Ovary (tissue), 10 donors: ENCODE measurements at places on chromosomes 1 and 21. TPM values are rescaled to one million over a fixed set of nuclear protein-coding genes. Genes with fewer than 3 reads are reported as not detected.

The LAMC2 gene
- 0.47 TPM for polyA plus RNA-seq

The ANGPTL3 gene
- polyA plus RNA-seq: not detected

The NR1I3 gene
- polyA plus RNA-seq: not detected

The ASCL5 gene
- polyA plus RNA-seq: 0.06 TPM

The GIPC2 gene
- polyA plus RNA-seq: 2.1 TPM

The TNFAIP8L2 gene
- 4.6 TPM for polyA plus RNA-seq

The DIO1 gene
- not detected for polyA plus RNA-seq

The BEST4 gene
- polyA plus RNA-seq: 0.29 TPM

The PER3 gene
- 18.1 TPM for polyA plus RNA-seq

The TRIM67 gene
- polyA plus RNA-seq: 0.02 TPM

- DNase-seq: peak; percentile 82
These were observed 32.6 kb downstream of the UTP25 start for GRCh38 chr1:209860293-209860881.

DNA sequence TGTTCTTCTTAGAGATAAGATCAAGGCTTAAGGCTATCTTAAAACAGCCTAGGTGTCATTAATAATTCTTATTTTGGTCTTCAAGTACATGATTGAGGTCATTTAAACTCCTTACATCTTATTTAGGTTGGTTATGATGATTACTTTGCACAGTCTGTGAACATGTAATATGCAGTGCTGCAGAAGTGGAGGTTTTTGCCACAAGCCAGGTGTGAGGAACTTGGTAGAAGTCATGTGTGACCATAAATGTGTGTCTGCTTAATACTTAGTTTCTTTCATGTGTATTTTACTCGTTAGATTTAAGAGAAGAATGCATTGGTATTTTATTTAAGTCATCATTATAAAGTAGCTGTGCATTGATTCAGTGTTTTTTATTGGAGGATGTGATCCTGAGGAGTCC lies 10.1 kb downstream of the ATG4C start:
- no peak for DNase-seq

- DNase-seq: no peak
These were observed 816 bp downstream of the EDEM3 start for GRCh38 chr1:184753608-184754475.

DNA sequence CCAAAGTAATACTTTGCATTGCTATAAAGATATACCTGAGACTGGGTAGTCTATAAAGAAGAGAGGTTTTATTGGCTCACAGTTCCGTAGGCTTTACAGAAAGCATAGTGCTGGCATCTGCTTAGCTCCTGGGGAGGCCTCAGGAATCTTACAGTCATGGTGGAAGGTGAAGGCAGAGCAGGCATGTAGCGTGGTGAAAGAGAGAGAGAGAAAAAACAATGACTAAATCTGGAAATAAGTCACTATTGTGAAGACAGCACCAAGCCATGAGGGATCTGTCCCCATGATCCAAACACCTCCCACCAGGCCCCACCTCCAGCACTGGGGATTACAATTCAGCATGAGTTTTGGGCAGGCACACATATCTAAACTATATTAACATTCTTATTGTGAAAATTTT lies 30.4 kb downstream of the SLC30A7 start:
- no peak for DNase-seq

GRCh38 chr1:184889166-184889565 lies 85.1 kb downstream of the NIBAN1 start:
- no peak for DNase-seq

- no peak for DNase-seq
These were observed 22.4 kb downstream of the PLA2G2D start for GRCh38 chr1:20096840-20097447.

DNA sequence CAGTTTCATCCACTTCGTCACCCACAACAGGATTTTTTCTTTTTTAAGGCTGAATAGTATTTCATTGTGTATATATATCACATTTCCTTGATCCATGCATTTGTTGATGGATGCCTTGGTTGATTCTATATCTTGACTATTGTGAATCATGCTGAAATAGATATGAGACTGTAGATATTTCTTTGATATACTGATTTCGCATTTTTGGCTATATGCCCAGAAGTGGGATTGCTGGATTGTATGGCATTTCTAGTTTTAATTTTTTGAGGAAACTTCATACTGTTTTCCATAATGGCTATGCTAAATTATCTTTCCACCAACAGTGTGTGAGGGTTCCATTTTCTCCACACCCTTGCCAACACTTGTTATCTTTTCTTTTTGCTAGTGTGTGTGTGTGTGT lies 5.0 kb downstream of the GUCA2B start:
- DNase-seq: no peak

- no peak for DNase-seq
These were observed 16.0 kb downstream of the YARS1 start for GRCh38 chr1:32801096-32801715.

- no peak for DNase-seq
These were observed 529.4 kb downstream of the KIF26B start for GRCh38 chr1:245684166-245684565.

- no peak for DNase-seq
These were observed 216.4 kb downstream of the VAV3 start for GRCh38 chr1:107748531-107748930.

DNA sequence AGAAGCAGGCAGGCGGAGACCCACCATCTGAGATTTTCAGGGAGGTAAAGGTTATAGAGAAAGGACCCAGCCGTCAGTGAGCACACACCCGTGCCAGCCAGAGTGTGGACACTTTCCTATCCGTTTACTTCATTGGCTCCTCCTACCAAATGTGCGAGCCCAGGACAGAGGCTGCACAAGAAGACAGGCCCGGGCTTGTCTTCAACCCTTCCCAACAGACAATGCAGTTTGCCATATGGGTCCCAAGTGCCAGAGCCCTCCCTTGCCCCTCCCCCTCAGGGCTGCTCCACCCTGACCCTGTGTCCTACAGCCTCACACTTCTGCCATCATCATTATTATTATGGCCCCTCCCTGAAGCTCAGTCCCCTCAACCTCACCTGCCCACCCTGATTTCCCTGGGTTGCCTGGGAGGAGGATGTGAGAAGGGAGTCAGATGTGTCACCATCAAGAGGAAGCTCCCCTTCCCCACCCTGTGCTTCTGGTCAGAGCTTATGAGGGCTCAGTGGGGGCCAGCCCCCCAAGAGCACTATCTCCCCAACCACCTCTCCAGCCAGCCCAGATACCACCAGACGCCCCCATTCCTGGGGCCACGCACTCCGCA lies 9.4 kb downstream of the LAPTM5 start:
- no peak for DNase-seq

- no peak for DNase-seq
These were observed 28.4 kb downstream of the SDC3 start for GRCh38 chr1:30879940-30880677.

GRCh38 chr1:222769181-222769580 lies 32.2 kb downstream of the FAM177B start:
- no peak for DNase-seq

DNA sequence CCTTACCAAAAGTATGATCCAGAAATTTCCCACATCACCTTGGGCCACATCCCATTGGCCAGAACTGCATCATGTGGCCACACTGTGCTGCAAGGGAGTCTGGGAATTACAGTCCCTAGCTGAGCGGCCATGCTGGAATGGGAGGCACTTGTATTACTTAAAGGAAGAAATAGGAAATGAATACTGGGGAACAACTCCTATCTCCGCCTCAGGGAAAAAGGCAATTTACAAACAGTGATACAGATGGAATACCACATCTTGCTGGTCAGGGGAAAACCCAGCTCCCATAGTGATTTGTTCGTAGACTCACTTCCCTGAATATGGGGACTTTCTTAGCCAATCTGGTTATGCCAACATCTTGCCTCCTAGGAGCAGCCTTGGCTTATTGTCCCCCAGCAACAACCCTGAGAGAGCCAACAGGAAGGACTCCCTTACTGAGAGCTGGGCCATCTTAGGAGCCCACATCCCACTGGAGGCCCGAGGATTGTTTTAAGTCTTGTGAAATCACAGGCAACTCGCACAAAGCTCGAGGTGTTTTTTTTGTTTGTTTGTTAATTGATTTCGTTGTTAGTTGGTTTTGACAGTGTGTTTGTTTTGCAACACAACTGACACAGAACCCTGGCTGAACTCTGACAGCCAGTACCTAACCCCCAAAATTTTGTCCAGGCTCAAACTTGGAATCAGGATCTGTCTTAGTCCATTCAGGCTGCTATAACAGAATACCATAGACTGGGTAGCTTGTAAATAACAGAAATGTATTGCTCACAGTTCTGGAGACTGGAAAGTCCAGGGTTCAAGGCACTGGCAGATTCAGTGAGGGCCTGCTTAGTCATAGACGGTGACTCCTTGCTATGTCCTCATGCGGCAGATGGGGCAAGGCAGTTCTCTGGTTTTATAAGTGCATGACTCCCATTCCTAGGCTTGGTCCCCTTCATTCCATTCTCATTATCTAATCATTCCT lies 14.9 kb downstream of the CDA start:
- DNase-seq: no peak

GRCh38 chr21:44836666-44837471 lies 19.0 kb upstream of the SUMO3 start:
- no peak for DNase-seq

DNA sequence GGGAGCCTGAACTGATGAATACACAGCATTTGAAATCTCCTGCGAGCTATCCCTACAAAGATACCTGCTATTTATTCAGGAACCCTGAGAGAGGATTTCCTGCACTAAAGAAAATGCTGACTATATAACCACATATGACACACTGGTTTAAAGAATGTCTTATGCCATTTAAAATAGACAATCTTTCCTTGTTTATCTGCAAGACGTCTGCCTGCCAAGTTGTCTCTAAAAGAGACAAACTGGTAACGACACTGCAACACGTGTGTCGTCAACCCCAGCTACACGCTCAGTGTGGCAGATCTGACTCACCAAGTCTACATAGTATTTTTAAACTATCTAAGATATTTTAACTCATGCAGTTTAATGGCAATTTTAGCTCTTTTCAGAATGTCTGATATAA lies 42.7 kb downstream of the APP start:
- no peak for DNase-seq

DNA sequence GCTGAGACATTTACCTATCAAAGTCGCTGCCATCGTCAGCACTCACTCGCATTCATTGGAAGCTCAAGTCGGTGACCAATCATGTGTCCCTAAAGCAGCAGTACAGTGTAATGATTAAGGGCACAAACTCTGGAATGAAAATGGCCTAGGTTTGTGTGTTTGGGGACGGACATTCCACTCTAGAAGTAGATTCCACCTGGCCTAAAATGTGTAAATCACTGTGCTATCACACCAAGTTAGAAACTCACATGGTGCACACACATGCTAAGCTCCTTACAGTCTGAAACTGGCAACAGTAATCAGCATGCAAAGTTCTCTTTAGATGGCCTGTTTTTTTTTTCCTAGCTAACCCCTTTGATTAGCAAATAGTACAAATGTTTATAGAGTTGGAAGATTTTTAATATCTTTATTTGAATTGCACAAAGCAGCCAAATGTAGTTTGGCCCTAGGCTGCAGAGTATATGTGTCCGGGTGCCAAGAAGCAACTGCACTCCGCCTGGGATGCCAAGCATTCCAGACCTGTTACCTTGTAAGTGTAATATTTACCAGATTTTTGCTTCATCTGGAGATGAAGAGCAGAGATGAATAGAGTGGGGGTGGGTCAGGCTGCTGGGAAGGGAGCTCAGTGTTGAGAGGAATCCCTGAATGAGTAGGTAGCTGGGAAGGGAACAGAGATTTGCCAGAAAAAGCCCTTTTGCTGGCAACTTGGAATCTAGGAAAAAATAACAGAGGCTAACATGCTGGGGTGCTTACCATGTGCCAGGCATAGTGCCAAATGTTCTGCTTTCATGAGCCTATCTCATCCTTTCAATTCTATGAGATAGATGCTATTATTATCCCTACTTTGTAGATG lies 35.2 kb downstream of the TGFB2 start:
- no peak for DNase-seq

DNA sequence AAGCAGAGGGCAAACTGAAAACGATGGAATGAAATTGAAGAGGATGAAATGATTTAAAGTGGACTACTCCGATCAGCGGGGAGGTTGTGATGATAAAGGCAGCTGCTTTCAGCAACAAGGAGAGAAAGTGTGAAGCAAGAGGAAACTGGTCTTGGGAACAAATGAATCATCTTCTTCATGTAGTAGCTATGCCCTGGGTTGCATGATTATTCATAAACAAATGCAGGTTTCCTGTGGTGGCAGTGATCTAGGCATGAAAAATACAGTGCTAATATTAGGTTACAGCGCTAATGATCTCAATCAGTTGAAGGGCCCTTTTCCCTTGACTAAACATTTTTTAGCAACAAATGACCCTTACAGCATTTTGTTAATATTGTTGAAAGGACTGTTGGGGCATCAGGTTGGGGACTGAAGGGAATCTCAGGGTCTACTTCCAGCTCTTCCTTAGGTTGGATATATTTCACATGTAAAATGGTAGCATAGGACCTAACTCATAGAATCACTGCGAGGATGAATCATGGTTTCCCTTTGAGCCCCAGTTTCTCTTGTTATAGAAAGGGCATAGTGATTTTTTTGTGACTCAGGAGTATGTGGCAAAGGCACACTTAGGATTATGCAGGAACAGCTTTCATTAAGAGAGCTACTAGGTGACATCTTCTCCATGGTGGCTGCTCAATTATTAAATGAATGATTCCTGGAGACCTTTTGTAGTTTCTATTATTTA lies 1.9 kb upstream of the ZFYVE9 start:
- no peak for DNase-seq

GRCh38 chr1:154434346-154435085 lies 29.4 kb downstream of the IL6R start:
- DNase-seq: peak; percentile 78

DNA sequence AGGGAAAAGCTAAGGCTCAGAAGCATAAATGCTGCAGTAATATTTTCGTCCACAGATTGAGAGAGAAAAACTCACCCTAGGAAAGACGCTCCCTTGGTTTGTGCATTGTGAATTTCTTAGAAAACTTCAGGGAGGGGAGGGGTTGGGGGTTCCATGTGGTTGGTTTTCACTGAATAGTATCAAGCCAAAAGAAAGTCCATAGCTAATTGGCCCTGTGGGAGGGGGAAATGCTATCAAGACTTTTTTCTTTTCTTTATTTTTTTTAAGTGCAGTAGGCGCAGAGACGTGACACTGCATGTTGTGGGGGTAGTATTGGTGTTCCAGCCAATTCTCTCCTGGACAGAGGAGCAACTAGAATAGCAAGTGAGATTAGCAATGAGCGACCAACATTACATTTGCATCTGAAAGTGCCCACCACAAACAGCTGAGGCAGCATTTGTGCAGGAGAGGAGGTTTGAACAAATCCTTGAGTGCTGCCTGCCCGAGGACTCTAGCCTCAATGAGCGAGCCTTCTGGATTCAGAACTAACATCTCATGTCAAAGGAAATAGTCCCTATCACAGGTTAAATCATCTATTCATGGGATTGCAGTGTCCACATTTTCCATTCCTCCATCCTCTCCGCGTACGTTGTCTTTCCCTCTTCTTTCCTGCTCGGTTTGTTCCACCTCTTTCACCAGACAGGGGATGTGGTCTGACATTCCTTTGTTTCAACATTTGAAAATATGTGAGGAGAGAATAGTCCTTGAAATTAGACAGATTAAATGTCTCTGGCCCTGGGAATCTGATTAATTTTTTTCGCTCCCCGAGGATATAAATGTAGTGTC lies 118.0 kb upstream of the MARK1 start:
- no peak for DNase-seq

- DNase-seq: no peak
These were observed 54.4 kb downstream of the NIBAN1 start for GRCh38 chr1:184919892-184920291.

- DNase-seq: no peak
These were observed 169.2 kb downstream of the LYPLAL1 start for GRCh38 chr1:219342836-219343235.
